ENCODE measurements at places on chromosomes 2 and 18. TPM values are rescaled to one million over a fixed set of nuclear protein-coding genes. Genes with fewer than 3 reads are reported as not detected.

The SETBP1 gene
- 5.2 TPM for total RNA-seq

- DNase-seq: no peak
Measured at GRCh38 chr2:85577386-85578242, at the start of gene VAMP8. Gene VAMP8, plus strand, starts transcription at chr2:85577586. Its CDS starts 61 bp downstream, at chr2:85577647.

DNA sequence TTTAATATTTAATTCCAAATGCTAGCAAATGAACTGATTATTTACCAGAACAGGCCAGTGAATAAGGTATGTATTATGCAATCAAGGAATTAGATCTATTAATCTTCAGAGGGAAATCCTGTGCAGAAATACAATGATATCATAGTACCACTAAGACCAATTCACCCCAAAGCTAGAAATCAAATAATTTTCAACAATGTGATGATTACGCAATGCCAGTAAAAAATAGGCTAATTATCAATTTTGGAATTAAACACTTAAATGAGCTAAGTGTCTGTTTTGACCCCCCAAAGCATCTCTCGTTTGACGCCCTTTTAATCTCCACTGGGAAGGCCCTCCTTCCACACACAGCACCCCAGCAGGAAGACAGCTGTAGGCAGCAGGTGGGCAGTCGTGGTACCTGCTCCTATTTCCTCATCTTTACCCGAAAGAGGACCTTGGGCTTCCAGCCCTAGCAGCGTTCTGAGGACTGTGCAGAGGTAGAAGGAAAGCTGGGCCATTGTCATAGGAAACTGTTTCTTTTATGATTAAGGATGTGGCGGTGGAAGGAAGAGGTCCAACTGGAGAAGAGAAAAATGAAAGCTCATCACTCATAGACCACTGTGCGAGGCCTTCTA, 84.7 kb downstream of the MBP start:
- DNase-seq: no peak

- DNase-seq: no peak
Measured at GRCh38 chr18:79397247-79397829, 1.6 kb downstream of the NFATC1 start.

The SCG2 gene
- total RNA-seq: 0.25 TPM

DNA sequence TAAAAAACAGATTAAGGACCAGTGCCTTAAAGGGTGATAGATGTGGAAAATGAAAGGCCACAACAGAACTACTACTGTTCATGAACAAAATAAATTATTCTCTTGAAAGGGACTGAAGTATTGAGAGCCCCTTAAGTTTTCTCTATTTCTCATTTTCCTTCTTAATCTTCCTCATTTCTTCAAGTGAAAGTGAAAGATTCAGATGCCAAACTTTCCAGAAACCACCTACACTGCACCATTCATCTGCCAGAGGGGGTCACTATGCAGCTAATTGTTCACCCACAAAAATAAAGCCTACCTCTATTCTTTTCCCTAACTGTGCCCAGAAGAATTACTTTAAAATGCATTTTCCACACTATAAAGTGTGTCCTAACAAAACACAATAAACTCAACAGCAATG, 140.1 kb downstream of the NR4A2 start:
- peak; percentile 18 for DNase-seq

GRCh38 chr2:119254601-119255080, 31.0 kb downstream of the STEAP3 start:
- DNase-seq: no peak

The ATG9A gene
- 84.4 TPM for total RNA-seq

- DNase-seq: no peak
Measured at GRCh38 chr2:69693059-69693774, 48.7 kb upstream of the ANXA4 start.

The CCDC102B gene
- total RNA-seq: 0.89 TPM

Measured in GM23248 (cell line).